Activated T-cell treated with anti-CD3 and anti-CD28 coated beads for 1 hour (primary cell): ENCODE measurements at places on chromosomes 6 and 20.

DNA sequence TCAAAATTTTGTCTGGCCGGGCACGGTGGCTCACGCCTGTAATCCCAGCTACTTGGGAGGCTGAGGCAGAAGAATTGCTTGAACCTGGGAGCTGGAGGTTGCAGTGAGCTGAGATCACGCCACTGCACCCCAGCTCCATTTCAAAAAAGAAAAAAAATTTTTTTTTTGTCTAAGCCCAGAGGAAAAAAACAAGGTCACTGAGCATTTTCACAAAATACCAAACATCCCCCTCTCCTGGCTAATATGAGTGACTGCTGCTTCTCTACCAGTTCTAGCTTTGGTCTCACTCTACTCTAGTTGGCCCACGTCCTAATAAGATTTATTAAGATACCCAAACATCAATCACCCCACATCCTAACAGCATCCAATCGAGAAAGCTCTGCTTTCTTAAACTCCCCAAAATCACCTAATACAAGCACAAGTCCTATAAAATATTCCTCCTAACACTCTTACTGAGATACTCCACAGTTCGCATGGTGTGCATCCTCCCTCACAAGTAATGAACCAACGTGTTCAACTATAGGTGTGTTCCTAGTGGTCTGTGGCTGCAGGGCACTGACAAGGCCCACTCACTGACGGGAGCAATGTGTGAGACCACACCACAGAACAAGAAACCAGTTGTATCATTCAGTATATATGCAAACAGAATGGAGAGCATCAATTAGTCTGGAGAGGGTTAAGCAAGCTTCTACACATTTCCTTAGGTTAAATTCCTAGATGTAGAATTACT lies 64.2 kb downstream of the FKBP5 start:
- DNase-seq: no peak

GRCh38 chr6:4383910-4384638 lies 248.7 kb upstream of the ECI2 start:
- DNase-seq: no peak

DNA sequence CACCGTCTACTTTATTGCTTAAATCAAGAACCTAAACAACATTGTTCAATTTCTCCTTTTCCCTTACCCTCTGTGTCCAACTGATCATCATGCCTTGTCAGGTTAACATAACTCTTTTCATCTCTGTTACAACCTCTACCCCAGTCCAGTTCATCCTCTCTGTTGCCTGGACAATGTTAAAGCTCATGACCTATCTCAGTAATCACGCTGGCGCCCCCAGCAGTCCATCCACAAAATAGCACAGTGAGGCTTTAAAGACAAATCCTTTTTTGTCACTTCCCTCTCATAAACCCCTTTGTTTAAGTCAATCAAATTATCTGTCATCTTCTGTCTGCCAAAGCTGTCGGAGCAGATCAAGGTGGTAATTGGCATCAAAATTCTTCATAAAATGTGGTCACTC lies 140.1 kb downstream of the QKI start:
- DNase-seq: peak; percentile 53

DNA sequence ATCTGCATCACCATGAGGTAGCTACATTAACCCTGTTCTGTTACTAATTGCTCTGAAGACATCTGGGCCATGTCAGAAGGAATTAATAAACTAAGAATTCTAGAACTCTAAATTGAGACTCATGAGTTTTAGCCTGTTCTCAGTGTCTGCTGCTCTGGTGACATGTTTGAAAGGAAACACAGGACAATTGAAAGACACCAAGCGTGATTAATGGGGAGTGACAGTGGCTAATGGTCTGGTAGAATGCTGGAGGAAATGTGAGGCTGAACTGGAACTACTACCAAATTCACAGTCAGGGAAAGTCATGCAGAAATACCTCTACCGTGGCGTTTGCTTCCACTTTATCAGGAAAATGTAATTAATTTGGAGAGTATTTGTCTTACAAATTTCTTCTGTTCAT lies 140.0 kb downstream of the TBC1D7 start:
- DNase-seq: no peak

- no peak for DNase-seq
These were observed 59.2 kb downstream of the TMEM244 start for GRCh38 chr6:129801909-129802308.

DNA sequence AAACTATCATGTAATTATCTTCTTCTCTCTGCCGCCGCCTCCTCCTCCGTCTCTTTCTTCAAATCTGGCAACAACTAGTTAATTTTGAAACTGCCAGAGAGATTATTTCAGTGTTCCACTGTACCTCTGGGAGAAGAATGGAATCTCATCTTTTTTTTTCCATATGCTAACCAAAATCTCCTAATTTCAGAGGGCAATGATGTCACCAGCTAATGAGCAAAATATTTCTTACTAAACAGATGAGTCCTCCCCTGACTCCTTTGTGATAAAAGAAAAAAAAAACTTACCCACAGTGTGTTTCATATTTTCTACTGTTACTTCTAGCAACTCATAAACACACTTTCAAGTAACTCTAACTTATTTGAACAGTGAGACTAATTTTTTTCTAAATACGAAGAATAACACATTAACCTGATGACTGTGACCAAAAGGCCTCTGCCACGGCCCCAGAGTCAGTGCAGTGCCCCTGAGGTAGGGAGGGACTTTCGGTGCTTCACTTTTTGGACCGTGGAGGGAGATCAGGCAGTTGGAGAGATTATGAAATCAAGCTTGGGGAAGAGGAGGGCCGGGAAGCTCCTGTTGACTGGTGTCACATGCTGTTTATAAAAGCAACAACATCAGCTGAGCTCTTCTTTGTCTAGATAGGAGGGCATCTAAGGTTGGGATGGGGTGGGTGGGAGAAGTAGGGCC lies 159.6 kb downstream of the SASH1 start:
- no peak for DNase-seq

DNA sequence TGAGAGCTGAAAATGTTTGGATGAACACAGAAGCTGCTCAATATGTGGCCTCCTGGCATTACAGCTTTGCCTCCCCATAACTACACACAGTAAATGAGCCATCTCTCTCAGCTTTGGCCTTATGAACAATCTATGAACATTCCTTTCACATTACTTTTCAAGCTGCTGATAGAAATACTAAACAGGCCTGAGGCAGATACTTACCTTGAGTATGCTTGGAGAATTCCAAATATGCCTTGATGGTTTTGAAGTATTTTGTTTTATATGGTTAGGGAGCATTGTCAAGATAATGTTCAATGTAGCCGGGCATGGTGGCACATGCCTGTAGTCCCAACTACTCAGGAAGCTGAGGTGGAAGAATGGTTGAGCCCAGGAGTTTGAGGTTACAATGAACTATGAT lies 104.5 kb downstream of the CD24 start:
- DNase-seq: no peak

DNA sequence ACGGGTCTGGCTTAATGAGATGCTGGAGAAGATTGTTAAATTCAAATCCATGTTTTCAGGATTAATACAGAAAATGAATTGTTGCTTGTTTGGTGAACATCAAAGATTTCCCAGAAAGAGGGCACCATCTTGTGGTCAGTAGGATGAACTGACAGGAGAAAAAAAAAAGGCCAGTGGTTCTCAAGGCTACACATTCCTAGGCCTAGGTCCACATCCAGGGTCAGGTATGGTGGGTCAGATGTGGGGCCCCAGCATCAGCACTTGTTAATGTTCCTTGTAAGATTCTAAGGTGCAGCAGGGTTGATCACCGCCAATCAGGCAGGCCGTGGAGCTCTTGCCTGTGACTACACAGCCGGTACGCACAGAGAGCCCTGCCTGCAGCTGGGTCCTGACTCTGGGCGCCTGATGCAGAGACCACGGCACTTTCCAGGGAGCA lies 34.0 kb upstream of the FOXO3 start:
- no peak for DNase-seq

GRCh38 chr20:15138548-15139126 lies 801.2 kb upstream of the FLRT3 start:
- no peak for DNase-seq

DNA sequence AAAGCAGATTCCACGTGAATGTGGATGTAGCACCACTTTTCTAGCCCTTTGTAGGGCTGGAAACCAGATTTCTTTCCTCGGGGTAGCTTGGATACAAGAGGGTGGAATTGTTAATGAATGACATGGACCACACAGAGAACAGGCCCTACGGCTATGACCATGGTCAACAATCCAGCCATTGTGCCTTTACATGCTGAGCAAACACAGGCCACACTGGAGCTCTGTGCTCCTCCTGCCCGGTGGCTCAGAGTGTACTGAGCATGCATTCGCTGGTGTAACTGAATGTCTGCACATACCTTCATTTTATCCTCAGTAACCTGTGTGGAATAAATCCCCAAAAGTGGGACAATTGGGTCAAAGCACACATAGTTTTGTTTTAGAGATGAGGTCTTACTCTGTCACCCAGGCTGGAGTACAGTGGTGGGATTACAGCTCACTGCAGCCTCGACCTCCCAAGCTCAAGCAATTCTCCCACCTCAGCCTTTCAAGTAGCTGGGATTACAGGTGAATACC lies 32.8 kb downstream of the LRP11 start:
- no peak for DNase-seq

DNA sequence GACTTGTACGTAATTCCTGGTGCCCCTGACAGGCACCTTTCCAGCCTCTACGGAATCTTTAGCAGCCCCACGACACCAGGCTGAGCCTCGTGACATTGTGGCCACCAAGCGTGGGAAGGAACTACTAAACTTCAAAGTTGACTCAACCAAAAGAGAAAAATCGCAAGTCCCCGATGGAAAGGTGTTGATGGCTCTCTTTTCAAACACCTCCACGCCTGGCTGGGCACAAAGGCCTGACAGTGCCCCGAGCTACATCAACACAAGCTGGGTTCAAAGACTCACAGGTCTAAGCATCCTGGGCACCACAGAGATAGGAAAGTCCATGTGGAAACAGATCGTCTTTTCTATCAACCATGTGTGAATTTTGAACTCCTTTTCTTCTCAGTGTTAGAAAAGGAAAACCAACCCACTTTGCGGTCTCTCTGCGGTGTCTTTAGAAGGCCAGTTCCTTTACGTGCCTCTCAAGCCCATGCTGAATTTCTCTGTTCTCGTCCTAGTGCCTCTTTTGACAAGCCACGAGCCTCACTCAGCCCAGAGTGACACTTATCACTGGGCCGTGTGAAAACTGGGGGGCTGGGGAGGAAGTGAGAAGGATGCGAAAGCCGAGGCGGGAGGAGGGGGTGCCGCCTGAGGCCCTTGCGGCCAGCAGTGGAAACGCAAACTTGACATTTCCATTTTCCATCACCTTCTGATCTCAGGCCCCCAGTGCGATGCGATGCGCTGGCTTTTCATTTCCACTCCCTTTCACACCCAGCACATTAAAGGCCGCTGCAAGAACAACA lies 59.4 kb downstream of the GFOD1 start:
- DNase-seq: peak; percentile 46

DNA sequence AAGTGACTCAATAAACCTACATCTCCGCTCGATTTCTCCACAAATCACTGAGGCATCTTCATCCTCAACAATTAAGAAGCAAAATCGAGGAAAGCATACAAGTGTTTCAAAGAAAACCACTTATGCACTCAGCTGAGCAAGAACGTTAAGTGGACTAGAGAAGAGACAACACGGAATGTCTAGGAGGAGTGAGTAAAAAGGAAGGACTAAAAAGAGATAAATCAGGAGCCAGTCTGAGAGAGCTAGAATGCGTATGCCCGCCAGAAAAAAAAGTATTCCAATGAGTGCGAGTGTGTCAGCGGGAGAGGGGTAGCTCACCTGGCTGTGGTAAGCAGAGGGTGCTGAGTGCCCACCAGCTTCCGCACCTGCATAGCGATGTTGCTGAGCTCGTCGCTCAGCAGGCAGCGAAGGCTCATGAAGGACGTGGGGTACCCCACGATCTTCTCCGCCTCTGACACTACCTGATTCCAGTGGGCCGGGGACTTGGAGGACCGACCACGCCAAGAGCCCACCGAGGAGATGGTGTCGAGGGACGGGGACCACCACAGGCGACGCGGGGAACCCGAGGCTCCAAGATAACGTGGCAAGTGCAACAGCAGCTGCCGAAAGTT lies 587 bp downstream of the PDSS2 start:
- peak; percentile 9 for DNase-seq

DNA sequence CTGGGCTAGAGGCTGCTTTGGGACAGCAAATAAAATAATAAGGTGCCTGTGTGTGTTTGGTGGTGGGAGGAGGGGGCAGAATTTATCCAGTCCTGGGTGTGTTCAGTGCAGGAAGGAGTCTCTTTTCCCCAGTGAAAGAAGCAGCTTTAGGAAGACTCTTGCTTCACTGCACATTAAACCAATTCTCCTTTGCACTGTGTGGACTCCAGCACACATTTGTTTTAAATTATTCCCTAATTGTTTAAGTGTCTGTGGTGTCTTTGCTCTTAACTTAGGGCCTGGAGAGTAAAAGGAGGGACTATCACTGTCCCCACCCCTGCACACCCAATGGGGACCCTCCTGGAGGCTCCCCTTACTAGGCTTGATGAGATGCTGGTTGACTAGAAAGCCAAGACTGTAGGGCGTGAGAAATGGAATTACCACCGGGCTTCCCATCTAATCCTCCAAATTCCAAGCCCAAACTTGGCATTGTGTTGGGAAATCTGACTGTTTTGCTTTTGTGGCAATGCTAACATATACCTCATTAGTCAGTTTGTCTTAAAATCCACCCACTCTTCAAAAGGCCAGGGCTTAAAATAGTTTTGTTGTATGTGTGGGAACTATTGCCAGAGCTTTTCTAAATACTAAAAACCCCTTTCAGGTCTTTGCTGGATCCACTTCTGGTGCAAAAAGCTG lies 13.5 kb upstream of the DAAM2 start:
- DNase-seq: no peak
